ENCODE measurements at places on chromosomes 2 and 18.

DNA sequence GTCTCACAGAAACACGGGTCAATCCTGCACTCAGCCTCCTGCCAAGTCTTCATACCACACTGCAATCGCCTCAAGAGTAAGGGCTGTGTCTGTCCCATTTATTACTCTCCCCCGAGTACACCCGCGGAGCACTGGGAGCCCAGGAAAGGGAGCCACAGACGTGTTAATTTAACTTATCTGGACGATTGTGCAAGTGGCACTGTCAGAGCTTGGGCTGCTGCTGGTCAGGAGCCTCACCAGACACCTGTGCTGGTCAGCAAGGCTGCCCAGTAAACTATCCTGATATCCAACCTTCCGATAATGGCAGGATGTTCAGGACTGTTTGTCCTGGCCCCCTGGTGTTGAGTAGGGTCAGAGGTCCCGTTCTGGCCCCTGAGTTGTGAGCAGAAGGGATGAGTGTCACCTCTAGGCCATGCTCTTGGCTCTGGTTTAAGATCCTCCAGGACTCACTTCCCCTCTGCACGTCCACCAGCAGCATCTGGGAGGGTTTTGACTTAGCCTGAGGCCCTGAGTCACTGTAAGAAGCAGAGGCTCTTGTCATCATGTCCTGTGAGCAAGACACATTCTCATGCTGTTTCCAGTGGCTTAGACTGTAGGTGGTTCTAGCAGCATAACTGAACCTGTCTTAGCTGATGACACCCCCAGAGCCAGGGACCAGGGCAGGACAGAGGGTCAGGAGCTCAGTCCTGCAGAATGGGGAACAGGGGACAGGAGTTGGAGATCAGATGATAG, 82.5 kb upstream of the ARL4C start:
- no peak for DNase-seq

- DNase-seq: no peak
Observed at GRCh38 chr18:9422816-9423519, 52.3 kb upstream of the RALBP1 start.

DNA sequence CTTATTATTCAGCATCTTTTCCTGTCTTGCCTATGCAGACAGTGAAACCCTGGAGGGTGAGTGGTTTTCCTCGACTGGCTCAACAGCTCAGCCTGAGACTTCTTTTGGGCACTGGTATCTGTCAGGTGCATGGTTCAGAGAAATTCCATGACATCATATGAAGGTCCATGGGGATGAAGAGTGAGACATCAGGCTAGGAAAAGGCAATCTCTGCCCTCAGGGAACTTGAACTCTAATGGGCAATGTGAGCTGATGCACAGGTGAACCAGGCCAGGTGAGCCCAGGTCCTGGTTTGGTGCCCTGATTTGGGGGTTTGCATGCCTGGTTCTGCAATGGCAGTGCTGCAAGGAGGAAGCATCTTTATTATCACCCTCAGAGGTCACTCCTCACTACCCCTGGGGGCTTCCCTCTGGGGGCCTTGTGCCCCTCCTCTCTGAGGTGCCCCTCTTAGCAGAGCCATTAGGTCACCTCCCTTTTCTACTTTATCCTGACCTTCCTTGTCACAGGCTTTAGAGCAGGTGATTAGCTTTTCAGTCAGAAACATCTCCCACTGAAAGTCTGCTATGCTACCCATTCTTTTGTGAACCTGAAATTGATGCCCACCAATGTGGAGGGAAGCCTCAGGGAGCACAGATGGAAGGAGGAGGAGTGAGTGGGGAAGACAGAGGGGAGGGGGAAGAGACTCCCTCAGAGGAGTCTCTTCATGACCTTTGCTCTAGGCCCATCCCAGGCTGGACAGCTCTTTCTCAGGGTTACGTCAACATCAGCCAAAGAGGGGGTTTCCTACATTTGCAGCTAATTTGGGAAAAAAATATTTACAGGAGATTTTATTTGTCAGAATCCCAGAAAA, 47.3 kb downstream of the MERTK start:
- no peak for DNase-seq

GRCh38 chr2:42196403-42197267, 27.5 kb downstream of the EML4 start:
- DNase-seq: no peak

DNA sequence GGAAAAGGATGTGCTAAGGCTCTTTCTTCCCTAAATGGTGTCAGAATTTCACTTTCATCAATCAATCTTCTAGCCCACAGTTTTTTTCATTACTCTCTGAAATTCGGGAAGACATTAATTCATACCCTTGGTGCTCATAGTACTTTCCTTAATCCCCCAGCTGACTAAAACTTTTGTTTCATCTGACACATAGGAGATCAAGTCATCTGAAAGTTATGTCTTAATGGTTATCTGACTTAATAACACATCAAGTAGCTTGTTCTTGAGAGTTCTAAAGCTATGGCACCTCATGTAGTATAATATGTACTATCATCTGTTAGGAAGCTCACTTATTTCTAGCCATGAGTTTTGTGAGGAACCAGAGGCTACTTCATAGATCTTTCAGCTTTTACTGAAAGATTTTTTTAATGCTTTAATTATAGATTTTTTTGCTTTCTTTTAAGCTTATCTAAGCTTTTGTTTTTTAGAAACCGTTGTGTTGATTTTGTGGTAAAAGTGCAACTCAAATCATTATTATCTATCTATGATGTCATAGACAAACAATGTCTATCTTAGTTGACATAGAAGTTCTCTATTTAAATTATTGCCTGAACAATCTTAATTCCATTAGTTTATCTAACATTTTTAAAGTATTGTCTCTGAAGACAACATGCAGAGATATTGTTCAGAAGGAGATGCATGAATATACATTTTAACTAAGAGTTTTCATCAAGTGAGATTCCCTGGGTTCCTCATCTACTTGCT, 93.6 kb upstream of the UBXN4 start:
- no peak for DNase-seq

- no peak for DNase-seq
Observed at GRCh38 chr2:71460056-71460455, 6.7 kb downstream of the DYSF start.

DNA sequence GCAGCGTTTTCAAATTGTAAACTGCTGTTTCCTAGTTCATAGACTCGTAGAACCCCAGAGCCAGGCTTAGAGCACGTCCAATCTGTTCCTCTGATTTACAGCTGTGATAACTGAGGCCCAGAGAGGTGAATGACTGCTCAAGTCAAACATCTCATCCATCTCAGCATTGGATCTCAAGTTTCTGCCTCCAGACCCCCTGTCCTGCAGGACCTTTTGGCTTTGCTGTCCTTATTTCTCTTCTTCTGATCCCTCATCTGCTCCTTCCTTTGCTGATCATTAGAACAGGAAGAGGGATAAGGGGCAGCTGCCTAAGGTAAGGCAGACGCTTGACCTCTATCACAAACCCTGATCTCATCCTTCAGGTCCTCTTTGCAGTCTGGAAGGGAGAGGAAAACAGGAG, 58.5 kb upstream of the CREB1 start:
- DNase-seq: no peak

GRCh38 chr2:33727361-33728032, 128.4 kb upstream of the FAM98A start:
- no peak for DNase-seq

Measured in NCI-H1436 treated with DMSO at 0.1 percent for 48 hours (cell line).